ENCODE measurements at places on chromosomes 12 and 14. TPM values are rescaled to one million over a fixed set of nuclear protein-coding genes. Genes with fewer than 3 reads are reported as not detected.
A peak's percentile ranks its signal among the peaks of the same experiment; 100 is the strongest.

DNA sequence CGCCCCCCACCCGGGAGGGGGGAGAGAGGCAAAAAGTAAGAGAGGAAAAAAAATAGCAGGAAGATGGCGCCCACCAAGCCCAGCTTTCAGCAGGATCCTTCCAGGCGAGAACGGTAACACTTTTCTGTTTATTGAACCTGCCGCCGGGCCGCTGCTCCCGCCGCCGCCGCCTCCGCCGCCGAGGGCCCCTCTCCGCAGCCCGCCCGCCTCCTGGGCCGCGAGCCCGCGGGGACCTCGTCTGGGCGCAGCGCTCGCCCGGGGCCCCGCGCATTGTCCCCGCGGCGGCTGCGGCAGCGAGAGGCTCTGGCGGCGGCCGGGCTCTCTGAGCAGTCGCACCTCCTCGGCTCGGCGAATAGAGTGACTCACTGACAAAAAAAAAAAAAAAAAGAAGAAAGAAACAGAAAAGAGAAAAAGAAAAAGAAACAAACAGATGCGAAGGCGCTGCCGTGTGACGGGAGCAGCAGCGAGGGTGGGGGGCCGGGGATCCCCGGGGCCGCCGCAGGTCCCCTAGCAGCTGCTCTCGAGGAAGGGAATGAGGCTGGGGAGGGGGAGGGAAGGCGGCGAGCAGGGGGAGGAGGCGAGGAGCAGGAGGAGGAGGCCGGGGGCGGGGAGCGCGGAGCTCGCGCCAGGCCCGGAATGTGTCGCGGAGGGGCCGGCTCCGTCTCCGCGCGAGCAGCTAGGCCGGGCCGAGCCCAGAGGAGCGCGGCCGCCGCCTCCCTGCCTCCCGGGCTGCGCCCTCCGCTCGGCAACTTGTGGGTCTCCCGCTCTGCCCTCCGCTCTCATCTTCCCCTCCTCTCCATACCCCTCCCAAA, 781 bp downstream of the NPAS3 start:
- no peaks in the 10 kb centered on the region for H3K36me3 ChIP-seq
- no peak overlapping the region for H3K4me3 ChIP-seq
- DNase-seq, result no peak
- peaks cover 11% of the 10 kb centered on the region for H3K4me1 ChIP-seq
- H3K27ac ChIP-seq, result no peak overlapping the region
- peaks cover 39% of the 10 kb centered on the region for H3K27me3 ChIP-seq

DNA sequence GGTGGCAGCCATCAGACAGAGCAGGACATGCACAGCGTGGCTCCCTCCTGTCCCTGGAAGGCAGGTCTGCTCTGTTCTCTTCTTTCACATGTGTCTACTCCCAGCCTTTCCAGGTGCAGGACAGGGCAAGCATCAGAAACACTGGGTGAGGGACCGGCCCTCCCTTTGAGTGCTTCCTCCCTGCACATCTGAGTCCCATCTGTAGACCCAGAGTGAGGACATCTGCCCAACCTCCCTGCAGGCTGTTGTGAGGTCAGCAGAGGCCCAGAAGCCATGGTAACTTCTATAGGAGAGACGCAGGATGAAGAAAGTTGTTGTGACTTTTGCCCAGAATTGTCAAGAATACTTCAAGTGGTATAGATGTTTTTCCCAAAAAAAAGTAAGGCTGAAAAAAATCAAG, 282.7 kb downstream of the CACNA1C start:
- no peaks in the 10 kb centered on the region for H3K4me1 ChIP-seq
- H3K27me3 ChIP-seq, result no peaks in the 10 kb centered on the region
- no peaks in the 10 kb centered on the region for H3K36me3 ChIP-seq
- DNase-seq, result no peak

DNA sequence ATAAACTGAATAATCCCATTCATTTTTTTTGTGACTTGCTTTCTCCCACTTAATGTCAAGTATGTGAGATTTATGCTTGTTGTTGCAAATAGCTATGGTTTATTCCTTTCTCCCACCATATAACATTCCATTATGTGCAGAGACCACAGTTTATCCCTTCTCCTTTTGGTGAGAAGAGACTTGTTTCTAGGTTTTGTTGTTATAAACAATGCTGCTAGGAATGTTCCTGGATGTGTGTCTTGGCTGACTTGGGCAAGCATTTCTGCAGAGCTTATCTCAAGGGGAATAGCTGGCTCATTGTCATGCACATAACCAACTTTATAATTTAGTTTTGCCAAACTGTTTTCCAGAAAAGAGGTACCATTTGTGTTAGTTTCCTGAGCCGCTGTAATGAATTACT, 47.6 kb upstream of the PPP1CC start:
- no peak overlapping the region for H3K4me3 ChIP-seq
- no peak overlapping the region for H3K27ac ChIP-seq
- no peaks in the 10 kb centered on the region for H3K4me1 ChIP-seq
- no peaks in the 10 kb centered on the region for H3K27me3 ChIP-seq
- no peaks in the 10 kb centered on the region for H3K36me3 ChIP-seq
- no peak for DNase-seq

GRCh38 chr12:57215668-57216013, 953 bp upstream of the NXPH4 start:
- peaks cover 42% of the 10 kb centered on the region for H3K4me1 ChIP-seq
- no peak overlapping the region for H3K27ac ChIP-seq
- peaks cover 56% of the 10 kb centered on the region for H3K27me3 ChIP-seq
- H3K4me3 ChIP-seq, result peak overlapping the region; percentile 41
- no peak for DNase-seq

DNA sequence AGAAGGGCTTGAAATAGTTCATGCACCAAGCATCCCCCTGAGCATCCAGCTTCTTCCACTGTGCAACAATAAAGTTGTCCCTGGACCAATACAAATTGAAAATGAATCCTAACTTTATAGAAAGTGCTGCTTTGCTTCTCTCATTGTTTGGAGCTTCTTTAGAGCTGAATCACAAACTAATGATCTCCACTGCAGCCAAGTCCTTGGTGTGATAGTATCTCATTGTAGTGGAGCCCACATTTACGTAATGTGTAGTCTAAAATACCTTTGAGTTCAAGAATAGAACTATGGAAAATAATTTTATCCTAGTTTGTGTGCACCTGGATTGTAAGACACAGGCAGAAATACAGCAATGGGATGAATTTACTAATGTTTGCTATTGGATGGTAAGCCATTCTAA, 319.9 kb downstream of the EGLN3 start:
- no peak overlapping the region for H3K27ac ChIP-seq
- DNase-seq, result no peak
- no peaks in the 10 kb centered on the region for H3K27me3 ChIP-seq
- no peak overlapping the region for H3K4me3 ChIP-seq

- H3K4me3 ChIP-seq, result no peak overlapping the region
- H3K36me3 ChIP-seq, result no peaks in the 10 kb centered on the region
- DNase-seq, result no peak
- no peaks in the 10 kb centered on the region for H3K27me3 ChIP-seq
Observed at GRCh38 chr12:29869946-29870345, 86.2 kb upstream of the TMTC1 start.

DNA sequence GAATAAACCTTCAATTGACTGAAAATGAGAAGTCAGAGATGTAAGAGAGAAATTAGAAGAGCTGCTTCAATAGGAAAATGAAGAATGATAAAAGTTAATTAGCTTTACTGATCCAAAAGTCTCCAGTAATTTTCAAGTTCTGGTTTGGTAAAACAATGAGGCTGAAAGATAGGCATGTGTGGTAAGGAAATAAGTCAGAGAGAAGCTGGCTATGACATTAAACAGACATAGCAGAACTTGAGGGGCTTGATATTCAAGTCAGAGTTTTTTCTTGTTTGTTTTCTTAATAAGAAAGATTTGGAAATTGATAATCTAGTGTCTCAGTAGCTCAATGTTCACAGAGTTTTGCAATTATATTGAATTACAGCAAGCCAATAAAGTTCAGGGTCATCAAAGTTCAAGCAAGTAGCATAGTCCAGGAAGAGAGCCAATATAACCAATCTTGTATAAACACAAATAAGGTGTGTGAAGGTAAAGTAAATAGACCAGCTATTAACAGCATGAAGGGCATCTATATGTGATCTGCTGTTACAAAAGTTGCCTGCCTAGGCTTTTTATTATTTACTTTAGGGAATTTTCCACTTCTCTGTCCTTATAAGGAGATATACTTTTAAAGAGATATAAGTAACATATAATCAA, 1111.5 kb downstream of the TRHDE start:
- DNase-seq, result no peak
- H3K27me3 ChIP-seq, result no peaks in the 10 kb centered on the region
- no peaks in the 10 kb centered on the region for H3K4me1 ChIP-seq
- H3K36me3 ChIP-seq, result no peaks in the 10 kb centered on the region
- H3K4me3 ChIP-seq, result no peak overlapping the region

DNA sequence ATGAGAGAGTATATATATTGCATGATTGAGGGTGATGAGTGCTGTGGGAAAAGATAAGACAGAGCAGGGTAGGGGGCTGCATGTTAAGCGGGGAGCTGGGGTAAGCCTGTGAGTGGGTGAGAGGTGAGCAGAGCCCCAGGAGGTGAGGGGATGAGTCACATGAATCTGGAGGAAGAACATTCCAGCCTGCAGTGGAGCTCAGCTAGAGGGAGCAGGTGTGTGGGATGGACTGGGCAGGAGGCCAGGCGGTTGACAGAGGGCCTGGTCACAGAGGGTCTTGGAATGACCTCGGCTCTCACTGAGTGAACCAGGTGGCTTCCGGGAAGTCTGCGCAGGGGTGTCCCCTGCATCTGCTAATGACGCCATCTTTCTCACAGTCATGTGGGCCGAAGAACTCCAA, 44.4 kb downstream of the GIT2 start:
- H3K27me3 ChIP-seq, result no peaks in the 10 kb centered on the region
- H3K36me3 ChIP-seq, result peaks cover 71% of the 10 kb centered on the region
- no peak overlapping the region for H3K27ac ChIP-seq
- peaks cover 19% of the 10 kb centered on the region for H3K4me1 ChIP-seq
- H3K4me3 ChIP-seq, result no peak overlapping the region

GRCh38 chr14:90665321-90666000, 150.8 kb downstream of the TTC7B start:
- no peaks in the 10 kb centered on the region for H3K27me3 ChIP-seq
- no peak overlapping the region for H3K4me3 ChIP-seq
- no peak overlapping the region for H3K27ac ChIP-seq
- H3K36me3 ChIP-seq, result no peaks in the 10 kb centered on the region
- no peaks in the 10 kb centered on the region for H3K4me1 ChIP-seq

DNA sequence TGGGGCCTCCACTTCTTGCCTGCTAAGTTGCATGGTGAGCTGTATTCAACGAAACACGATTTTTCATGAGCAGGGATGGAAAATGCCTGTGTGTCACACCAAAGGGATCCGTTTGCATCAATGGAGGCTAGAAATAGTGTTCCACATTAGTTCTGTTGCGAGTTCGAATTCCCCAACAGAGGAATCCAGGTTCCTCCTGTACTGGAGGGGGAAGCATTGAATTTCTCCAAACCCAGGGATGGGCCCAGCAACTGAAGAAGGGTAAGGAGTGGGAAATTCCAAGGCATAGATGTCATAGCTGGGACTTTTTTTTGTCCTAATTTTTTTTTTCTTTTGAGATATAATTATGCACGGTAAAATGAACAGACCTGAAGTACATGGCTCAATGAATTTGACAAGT, 336.2 kb downstream of the DPF3 start:
- H3K4me3 ChIP-seq, result no peak overlapping the region
- no peak for DNase-seq
- no peaks in the 10 kb centered on the region for H3K27me3 ChIP-seq
- H3K36me3 ChIP-seq, result no peaks in the 10 kb centered on the region
- no peaks in the 10 kb centered on the region for H3K4me1 ChIP-seq
- H3K27ac ChIP-seq, result no peak overlapping the region

DNA sequence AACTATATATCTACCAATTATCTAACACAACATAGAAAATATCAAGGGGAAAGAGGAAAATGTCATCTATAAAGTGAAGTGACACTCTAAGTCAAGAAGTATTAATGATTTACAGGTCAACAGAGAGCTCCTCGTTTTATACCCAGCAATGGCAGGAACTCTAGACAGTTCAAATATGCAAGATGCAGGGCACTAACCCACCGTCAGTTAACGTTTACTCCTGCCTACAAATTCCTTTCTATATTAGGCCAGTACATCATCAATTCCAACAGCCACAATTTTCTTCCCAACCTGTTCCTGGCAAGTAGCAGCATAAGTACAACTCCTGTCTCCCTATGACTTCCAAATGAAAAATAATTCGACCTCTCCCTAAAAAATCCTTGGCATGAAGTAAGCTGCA, 9.0 kb upstream of the KANSL2 start:
- H3K4me1 ChIP-seq, result no peaks in the 10 kb centered on the region
- H3K36me3 ChIP-seq, result peaks cover 38% of the 10 kb centered on the region
- H3K4me3 ChIP-seq, result no peak overlapping the region
- H3K27ac ChIP-seq, result no peak overlapping the region
- DNase-seq, result no peak

- H3K27me3 ChIP-seq, result no peaks in the 10 kb centered on the region
- no peak overlapping the region for H3K27ac ChIP-seq
- DNase-seq, result peak; percentile 3
- no peaks in the 10 kb centered on the region for H3K4me1 ChIP-seq
- no peak overlapping the region for H3K4me3 ChIP-seq
Observed at GRCh38 chr12:44000309-44000952, 164.6 kb downstream of the TMEM117 start.

DNA sequence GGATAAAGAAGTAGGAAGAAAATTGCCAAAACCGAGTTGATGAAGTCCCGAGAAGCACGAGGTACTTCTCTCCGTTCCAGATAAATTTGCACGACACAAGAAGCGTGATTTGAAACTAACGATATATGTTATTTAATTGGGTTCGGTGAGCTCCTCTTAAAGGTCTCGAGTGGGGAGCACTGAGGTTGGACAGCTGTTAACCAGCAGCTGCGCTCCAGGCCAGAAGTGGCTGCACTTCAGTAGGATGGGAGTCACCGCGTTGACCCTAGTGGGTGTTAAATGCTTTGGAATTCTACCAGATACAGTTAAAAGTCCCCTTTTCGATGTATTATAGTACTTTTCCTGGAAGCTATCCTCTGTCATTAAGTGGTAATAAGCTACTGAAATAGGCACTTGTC, 953 bp upstream of the DCAF5 start:
- no peaks in the 10 kb centered on the region for H3K27me3 ChIP-seq
- H3K4me1 ChIP-seq, result peaks cover 33% of the 10 kb centered on the region
- H3K4me3 ChIP-seq, result peak overlapping the region; percentile 94
- peak overlapping the region; percentile 75 for H3K27ac ChIP-seq
- peaks cover 2% of the 10 kb centered on the region for H3K36me3 ChIP-seq
- DNase-seq, result no peak

DNA sequence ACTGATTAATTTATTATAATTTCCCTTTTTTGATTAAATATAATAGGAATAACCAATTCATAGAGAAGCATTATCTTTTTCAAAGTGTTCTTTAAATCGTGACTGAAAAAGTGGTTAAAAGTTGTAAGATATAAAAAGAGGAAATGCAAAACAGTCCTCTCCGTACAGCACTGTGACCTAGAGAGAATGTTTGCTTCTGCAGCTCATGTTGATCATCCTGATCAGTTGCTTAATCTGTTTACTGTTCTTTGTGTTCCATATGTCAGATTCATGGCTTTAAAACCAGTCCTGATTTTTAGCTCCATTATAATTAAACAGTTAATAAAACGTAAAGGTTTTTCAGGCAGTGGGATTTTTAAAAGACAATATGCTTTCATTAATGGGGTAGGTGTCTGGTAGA, 4.7 kb downstream of the TTC8 start:
- no peak overlapping the region for H3K27ac ChIP-seq
- DNase-seq, result no peak
- no peak overlapping the region for H3K4me3 ChIP-seq
- H3K36me3 ChIP-seq, result no peaks in the 10 kb centered on the region
- no peaks in the 10 kb centered on the region for H3K27me3 ChIP-seq
- peaks cover 7% of the 10 kb centered on the region for H3K4me1 ChIP-seq

Gene ZCRB1
- total RNA-seq, result 21.2 TPM

Gene SUPT16H
- total RNA-seq, result 87.2 TPM

Gene PRH2
- not detected for total RNA-seq

Gene PLEK2
- total RNA-seq, result 4.1 TPM

Gene HCAR2
- not detected for total RNA-seq

Measured in CD4-positive, alpha-beta memory T cell (primary cell).